ENCODE measurements at places on chromosomes 11 and 22.

GRCh38 chr11:124207102-124207792 lies 24.1 kb downstream of the OR10D3 start:
- no peak for DNase-seq

- DNase-seq = no peak
These were observed 15.7 kb downstream of the SLN start for GRCh38 chr11:107696140-107696539.

DNA sequence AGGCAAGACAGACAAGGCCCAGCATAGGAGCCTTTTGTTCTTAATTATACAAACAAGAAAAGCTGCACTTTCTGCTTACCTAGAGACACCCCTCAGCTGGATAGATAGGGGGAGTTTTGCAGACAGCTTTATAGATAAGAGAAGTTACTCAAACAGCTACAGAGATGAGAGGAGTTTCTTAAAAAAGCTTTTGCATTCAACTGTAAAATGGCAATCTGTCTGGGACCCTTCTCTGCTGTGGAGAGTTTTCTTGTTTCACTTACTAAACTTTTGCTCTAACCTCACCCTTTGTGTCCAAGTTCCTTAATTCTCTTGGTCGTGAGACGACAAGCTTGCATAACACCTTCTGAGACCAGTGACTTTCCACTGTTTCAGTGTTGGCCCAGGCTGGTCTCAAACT lies 103.8 kb upstream of the CHORDC1 start:
- no peak for DNase-seq

DNA sequence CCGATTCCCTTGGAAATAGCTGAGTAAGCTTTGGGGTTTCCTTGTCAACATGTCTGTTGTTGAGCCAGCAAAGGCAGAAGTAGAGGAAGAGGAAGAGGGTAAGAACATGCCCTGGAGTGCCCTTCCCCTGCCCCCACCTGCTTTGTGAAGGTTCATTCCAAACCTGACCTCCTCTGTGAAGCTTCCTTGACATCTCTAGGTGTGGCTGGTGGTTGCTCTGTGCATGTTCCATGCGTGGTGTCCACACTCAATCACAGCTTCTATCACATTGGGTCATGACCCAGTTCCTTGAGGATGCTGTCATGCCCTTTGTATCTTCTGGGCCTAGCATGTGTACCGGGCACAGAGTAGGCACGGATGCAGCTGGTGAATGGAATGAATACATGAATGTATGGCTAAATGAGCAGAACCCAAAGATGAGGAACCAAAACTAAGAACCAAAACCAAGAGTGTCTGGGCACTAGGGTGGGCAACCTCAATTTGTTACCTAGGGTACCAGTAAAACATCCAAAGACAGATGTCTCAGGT lies 23.7 kb upstream of the FXYD6 start:
- DNase-seq = no peak

GRCh38 chr11:114909866-114910265 lies 231.5 kb downstream of the NXPE2 start:
- DNase-seq = no peak

DNA sequence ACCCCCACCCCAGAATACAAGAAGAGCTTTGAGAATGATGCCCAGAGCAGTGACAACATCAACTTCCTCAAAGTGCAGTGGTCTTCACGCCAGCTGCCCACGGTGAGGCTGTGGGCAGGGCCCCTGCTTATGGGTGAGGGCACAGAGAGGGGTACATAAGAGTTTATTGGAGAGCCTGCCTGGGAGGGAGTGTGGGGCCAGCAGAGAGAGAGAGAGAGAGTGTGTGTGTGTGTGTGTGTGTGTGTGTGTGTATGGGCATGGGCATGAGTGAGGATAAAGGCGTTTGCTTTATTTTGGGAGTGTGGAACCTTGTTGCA lies 9.5 kb downstream of the PHOX2A start:
- DNase-seq = no peak

DNA sequence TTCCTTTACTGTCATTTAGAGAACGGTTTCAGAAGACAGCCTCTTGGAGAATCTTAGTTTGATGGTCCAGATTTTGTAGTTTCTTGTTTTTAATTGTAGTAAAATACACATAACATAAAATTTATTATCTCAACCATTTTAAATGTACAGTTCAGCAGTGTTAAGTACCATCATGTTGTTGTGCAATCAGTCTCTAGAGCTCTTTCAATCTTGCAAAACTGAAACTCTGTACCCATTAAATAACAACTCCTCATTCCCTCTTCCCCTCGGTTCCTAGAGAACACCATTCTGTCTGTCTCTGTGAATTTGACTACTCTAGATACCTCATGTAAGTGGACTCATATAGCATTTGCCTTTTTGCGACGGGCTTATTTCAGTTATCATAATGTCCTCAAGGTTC lies 69.8 kb downstream of the GRIK4 start:
- DNase-seq = no peak

DNA sequence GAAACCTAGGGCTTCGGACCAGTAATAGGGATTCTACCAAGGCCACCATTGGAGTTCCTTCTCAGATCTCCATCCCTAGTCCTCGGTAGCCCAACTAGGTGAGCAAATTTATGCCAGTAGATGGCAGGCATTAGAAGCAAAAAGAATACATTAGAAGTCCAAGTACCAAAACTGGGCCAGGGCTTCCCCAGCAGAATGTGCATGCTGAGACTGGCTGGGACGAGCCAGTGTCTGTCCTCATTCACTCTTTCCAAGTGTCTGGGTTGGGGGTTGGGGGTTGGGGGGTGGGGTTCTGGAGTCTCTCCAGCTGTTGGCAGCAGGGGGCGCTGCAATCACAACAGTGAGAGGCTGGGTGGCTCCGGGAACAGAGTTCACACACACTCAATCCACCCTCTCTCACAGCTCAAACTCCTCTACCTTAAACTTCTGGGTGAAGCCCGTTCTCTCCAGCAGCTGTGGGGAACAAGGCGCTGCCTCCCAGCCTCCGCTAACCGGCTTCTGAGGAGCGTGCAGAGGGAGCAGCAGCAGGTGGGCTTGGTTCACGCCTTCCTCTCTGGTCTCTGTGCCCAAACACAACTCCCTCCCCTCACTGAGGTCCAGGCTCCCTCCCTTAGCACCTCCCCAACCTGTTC lies 57.5 kb downstream of the BTG4 start:
- DNase-seq = peak; percentile 8

DNA sequence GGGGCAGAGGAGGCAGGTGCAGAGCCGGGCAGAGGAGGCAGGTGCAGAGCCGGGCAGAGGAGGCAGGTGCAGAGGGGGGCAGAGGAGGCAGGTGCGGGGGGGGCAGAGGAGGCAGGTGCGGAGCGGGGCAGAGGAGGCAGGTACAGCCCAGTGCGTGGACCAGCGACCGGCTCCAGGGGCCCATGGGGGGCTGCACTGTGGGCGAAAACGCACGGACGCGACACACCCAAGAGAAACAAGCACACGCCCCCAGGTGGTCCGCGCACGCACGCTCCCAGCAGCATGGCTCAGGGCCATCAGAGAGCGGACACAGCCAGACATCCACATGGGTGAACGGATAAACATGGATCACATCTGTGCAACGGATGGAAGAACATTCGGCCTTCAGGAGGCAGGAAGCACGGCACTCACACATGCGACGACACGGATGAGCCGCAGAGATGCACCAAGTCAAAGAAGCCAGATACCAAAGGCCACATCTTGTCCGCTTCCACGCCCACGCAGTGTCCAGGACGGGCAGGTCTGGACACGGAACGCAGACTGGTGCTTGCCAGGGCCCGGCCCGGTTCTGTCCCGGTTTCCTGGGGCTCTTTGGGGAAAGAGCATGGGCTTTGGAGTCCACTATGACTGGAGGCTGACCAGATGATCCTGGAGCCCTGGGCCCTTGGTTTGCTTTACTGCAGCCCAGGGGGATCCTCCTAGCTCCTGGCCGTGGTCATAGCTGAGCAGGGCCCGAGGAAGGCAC lies 21.8 kb downstream of the OSBPL5 start:
- no peak for DNase-seq

GRCh38 chr11:100991541-100991940 lies 138.1 kb downstream of the PGR start:
- no peak for DNase-seq

DNA sequence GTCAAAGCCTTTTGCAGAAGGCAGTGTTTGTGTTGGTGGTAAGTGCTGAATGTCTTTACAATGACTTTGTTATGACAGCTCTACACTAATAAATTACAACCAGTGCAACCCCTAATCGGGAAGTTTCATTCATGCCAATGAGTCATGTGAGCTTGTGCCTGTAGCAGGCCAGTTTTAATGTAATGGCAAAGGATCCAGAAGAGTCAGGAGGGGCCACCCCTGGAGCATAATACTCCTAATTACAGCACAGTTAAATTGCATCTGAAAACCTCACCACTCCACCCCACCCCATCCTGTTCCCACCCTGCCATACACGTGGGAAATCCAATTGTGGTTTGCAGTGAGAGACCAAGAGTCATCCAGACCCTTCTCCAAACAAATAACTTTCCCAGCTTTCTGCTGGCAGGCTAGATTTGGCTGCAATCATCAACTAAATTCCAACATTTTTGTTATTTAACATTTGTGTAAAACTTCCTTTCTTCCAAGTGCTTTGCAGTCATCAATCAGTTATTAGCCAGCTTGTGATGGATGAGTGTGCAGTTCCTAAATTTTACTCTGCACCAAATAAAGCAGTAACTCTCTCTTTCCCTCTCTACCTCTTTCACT lies 277.3 kb upstream of the FAT3 start:
- DNase-seq = no peak

DNA sequence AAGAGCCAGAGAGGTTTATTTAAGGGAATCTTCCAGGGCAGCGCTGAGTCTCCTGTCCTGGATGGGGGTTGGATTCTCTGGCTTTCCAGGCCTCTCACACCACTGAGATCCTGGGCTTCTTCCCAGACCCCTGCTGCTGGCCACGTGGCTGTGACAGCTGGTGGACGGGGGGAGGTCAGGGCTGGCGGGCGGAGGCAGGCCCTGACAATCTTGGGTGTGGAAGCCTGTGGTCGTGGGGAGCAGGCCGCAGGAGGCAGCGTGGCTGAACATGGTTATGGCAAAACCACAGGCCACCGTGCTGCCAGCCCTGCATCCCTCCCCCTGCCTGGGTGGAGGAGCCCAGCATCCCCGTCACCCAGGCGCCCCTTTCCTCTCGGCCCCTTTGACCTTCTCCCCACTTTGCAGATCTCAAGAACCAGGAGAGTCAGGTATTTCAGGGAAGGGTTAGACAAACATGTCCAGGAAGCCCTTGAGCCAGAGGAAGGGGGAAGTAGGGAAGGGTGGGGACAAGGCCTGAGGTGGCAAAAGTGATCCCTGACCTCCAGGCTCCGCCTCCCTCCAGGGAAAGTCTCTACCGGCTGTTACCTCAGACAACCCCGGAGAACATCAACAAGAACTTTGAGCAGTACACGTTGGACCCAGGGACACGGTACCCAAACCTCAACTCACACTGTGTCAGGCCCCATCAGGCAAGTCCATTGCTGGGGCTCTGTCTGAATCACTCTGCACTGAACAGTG lies 111.8 kb downstream of the MICAL2 start:
- no peak for DNase-seq

DNA sequence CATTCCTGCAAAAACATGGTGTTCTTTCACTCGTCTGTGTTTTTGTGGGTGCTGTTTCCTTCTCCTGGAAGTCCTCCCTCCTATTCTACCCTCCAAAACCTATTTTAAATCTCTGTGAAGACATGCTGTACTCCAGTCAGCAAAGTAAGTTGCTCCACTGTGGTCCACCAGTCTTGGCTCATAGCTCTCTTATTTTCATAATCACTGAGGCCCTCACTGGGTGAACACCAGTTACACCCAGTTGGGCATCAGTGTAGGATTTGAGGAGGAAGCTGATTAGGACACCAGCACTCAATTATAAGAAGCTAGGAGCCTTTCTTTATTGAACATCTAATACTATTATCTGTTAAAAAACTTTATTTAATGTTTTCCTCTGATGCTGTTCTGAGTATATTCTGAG lies 23.9 kb upstream of the EED start:
- DNase-seq = no peak

- no peak for DNase-seq
These were observed 54.6 kb downstream of the SFI1 start for GRCh38 chr22:31550871-31551370.

GRCh38 chr22:39148727-39149535 lies 3.5 kb downstream of the CBX7 start:
- DNase-seq = peak; percentile 46

DNA sequence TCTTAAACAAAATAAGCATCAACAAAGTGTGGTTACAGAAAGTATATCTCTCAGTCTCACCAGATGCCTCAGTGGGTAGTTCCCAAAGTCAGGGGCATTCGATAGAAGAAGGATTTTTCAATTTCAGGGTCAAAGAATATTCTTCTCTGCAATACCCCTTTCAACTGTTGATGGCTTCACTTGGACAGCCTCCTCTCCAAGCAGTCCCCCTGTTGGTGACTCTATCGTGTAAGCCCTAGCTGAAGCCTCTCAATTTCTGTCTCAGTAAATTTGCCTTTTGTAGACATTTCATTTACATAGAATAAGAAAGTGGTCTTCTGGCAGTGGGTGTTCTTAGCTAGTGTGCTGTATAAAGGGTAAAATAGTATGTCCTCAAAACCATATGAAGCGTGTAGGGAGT lies 11.3 kb upstream of the CCDC83 start:
- no peak for DNase-seq

DNA sequence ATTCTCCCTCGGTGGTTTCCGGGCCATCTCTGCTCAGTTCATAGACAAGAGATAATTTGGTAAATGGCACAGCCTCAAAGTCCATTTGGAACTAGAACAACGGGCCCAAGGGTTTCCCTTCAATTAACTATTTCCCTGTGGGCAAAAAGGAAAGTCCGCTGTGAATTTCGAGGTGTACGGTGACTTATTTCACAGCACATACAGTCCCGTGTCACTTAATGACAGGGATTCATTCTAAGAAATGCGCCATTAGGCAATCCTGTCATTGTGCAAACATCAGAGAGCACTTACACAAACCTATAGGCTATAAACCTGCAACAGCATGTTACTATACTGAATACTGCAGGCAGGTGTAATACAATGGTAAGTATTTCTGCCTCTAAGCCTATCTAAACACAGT lies 551.6 kb downstream of the OPCML start:
- DNase-seq = no peak

DNA sequence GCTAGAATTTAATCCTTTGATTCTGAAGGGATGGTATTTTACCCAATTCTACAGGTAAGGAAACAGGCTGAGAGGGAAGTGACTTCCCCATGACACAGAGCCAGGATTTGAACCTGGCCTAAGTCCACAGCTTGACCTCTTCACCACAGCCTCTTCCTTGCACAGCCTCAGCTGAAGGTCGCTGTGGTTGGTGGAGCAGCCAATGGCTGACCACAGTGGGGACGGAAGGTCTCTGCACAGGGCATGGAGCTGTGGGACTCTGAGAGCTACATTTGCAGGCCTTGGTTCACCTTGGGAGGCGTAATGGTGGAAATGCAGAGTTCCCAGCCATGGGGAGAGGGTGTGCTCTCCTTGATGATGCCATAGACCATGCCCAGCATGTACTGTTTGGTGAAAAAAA lies 295.0 kb downstream of the DDX10 start:
- DNase-seq = no peak

- no peak for DNase-seq
These were observed 72.4 kb downstream of the LDLRAD3 start for GRCh38 chr11:36016263-36016662.

All from stimulated activated CD4-positive, alpha-beta T cell treated with anti-CD3 and anti-CD28 coated beads, TNF-alpha, amount 100 ng/mL, for 24 hours (primary cell).